ENCODE measurements at places on chromosomes 13 and 19.

DNA sequence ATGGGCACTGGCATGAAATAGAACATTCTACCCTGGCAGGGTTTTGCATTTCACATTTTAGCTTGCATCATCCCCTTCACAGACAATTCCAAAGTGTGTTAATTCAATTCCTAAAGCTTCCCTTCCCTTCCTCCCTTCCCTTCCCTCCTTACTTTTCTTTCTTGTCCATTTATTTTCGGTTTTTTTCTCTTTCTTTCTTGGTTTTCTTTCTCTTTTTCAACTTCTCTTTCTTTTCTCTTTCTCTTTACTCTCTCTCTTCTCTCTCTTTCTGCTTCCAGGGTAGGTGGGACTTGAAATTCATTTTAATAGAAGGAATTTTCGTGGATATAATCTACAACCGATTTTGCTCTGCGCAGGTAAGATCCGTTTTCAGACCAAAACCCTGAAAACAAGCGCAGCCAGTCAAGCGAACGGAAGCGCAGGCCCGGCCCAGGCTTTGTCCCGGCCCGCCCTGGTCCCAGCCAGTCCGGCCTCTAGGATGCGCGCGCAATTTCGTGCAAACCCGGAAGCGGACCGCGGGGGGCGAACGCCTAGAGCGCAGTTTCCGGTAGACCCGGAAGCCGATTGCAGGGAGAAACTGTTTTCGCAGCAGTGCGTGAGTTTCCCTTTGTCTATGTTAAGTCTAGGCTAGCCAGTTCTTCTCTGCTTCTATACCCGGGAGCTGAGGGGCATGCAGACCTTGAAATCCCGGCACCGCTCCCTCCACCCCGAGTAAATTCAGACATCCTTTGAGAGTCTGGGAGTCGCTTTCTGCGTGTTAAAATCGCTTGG is at the start of gene ZNF528:
TSS of gene ZNF528 (plus strand) at position 540 of the 771 bp plus-strand sequence. CDS start 4,165 bp downstream, outside the sequence.
- peak; percentile 96 for DNase-seq

- no peak for DNase-seq
Observed at GRCh38 chr13:75417012-75417384, 65.0 kb downstream of the TBC1D4 start.

GRCh38 chr13:70249332-70250064 is 141.2 kb upstream of the KLHL1 start:
- no peak for DNase-seq

DNA sequence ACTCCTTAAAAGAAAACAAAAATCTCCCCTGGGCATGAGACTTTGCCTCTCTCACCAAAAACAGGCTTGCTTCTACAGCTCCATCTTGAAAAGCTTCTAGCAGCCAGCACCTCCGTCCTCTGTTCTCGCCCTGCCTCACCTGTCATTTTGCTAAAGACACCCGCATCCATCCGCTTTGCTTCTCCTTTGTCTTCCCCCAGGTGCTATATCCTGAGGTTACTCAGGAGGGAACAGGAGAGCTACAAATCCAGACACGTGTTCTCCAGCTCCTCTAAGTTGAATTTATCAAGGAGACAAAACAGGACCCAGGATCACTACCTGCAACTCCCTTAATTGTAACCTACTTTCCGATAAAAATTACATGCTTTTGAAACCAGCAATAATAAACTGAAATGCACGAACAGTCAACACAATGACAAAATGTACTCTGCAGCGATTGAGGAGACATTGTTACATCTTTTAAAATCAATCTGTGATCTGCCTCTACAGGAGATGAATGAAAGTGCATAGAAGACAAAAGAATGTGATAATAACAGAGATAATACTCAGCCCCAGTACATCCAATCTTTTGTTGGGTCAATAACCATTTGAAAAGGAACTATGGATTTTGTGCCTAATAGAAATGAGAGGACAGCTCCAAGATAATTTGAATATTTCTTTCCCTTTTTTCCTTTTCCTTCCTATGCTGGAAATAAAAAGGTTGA is 221.2 kb downstream of the DCLK1 start:
- DNase-seq = no peak

- no peak for DNase-seq
Observed at GRCh38 chr13:23411220-23411619, 22.3 kb downstream of the SACS start.

- DNase-seq = no peak
Observed at GRCh38 chr13:89925107-89925506, 1422.4 kb upstream of the MIR17HG start.

GRCh38 chr13:98540476-98540875 is 36.4 kb downstream of the STK24 start:
- DNase-seq = no peak

DNA sequence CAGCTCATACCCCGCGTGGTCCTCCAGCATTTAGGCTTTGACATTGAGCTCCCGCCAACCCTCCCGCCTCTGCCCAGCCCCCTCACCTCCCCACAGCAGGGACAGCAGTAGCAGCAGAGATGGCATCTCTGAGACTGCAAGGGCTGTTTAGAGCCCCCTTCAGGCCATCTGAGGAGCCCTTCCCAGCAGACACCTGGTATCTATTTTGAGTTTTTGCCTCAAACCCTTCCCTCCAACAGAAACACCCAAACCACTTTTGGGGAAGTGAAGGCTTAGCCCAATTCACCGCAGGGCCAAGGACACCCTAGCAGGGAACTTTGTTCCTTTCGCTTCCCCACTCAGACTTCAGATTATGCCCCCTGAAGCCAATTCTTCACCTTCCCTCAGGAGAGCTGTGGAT is 6.3 kb upstream of the ZNF175 start:
- DNase-seq = no peak

DNA sequence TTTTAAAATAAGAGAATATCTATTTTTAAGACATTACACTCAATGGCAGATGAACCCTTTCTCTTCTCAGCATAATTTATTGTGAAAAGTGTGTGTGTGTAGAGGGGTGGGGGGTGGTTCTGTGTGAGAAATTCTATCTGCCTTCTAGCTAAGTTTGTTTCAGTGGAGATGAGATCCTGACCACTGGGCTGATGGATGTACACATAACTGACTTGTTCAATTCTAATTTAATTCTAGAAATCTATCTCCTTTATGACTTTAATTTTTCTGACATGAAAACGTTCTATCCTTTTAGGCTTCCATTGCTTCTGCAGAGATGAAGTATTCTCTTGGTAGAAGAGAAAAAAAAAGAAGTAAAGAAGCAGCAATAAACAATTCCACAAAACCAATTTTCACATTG is 891.6 kb downstream of the PCDH9 start:
- no peak for DNase-seq

DNA sequence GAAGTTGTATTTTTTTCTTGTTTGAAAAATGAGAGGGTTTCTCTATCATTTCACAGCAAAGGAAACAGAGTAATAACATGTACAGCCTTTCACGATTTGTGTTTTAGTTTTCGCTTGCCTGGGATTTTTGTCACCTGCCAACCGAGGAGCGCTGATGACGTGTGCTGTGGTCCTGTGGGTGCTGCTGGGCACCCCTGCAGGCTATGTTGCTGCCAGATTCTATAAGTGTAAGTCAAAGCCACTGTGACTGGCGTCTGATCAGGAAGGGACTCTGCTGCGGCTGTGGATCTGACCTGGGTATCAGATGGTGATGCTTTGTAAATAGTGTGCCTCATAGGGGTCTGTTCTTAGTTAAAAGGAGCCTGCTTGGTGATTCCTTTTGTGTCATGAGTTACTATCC is 45.6 kb downstream of the TM9SF2 start:
- no peak for DNase-seq

Measured in stimulated activated naive CD8-positive, alpha-beta T cell treated with anti-CD3 and anti-CD28 coated beads, Interleukin-15, amount 100 ng/mL, for 72 hours (primary cell).